ENCODE measurements at places on chromosomes 7 and 10.

DNA sequence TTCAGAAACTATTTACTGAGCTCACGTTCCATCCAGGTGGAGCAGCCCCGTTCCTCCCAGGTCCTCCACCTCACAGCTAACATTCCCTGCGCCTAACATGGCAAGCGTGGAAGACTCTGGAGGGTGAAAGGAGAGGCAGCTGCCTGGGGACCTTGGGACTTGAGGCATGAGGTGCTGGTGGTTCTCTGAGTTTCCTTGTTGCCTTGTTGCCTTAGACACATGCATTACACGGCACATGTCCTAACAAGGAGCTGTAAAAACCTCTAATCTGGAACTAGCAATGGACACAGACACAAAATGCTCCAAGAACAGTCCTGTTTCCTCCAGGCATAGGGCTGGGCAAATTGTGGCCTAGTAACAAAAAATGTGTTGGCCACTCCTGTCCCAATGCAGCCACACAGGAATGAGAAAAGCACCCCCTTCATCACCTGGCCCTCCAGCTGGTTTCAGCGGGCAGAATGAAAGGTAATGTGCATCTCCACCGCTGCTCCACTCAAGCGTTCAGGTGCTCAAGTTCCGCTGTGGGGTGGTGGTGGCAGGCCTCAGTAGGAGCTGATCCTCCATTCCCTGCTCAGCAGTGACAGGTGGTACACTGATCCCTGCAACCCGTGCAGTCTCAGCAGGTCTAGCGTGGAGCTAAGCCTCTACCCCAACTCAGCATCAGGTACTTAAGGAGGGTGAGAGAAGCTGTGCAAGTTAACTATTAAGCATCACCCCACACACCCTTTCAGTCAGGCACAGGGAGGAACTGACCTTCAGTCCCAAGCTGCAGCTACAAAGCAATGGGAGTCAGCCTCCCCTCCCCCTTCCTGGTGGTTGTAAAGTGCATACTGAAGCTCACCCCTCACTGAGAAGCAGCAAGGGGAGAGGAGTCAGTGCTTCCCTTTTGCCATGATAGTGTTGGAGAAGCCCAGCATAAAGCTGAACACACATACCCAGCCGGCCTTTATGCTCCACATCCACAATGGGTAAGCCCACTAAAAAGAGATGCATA lies 382.8 kb downstream of the SDK1 start:
- no peak for DNase-seq

DNA sequence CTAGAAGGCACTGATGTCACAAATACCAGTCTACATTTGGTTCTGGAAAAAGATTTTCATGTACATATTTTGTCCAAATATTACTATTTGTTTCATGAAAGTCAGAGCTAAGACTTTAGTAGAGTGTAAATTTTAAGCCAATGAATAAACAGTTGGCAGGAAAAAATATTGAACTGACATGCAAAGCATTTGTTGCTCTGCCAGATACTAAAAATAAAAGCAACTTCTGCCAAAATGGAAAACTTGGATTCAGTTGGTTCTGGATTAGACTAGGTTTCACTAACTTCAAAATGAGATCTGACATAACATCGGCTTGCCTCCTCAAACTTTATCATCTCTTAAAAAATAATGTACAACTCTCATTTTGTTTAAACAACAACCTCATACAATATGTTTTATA lies 34.9 kb downstream of the FAM204A start:
- DNase-seq, result no peak

- no peak for DNase-seq
Measured at GRCh38 chr7:73896454-73896853, 35.5 kb downstream of the TMEM270 start.

DNA sequence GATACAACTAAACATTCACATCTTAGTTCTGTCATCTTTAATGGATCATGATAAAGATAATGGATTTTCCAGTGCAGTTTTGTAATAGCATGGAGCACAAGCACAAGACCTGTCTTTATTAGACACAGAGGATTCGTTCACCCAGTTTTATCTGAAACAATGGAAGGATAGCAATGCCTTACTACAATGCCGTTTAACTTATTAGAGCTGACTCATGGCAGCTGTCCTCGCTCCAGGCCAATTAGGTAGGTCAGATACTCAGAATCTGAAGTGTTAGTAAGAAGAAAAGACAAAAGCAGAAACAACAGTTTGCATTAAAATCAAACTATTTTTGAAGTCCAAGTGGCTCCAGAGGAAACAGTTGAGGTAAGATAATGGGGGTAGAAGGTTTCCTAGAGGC lies 12.8 kb downstream of the OR13A1 start:
- DNase-seq, result no peak

GRCh38 chr7:54946271-54946670 lies 72.5 kb upstream of the EGFR start:
- no peak for DNase-seq

DNA sequence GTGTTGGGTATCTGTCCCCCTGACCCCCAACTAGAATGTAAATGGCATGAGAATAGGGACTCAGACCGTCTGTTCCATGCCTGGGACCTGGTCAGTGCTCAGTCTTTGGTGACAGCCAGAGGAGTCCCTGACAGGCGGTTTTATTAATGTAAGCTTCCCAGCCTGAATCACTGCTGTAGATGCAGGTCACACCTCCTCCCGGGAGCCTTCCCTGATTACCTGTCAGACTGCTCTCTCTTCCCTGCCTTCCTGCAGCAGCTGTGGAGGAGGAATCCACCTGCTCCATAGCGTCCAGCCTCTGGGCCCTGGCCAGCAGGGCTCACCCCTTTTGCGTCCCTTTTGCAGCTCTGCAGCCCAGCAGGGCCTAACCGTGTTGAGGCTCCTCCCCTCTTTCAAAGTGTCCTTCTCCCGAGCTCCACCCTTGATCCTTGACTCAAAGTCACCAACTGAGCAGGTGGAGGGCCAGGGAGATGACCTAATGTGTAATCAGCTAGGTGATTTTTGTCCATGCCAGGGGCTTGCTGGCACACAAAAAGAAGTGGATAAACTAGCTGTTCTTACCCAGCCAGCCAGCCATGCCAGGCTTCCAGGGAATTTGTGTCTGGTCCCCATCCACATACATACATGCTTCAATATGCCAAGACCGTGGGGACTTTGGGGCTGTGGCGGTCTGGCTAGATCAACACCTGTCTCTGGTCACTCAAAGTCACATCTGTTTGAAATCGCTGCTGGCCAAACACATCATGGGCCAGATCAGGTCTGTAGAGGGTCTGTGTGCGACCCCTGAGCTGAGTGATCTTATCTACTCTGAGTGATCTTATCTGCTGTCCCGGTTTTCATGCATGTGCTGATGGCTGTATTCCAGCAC lies 195.1 kb downstream of the CCDC3 start:
- no peak for DNase-seq

DNA sequence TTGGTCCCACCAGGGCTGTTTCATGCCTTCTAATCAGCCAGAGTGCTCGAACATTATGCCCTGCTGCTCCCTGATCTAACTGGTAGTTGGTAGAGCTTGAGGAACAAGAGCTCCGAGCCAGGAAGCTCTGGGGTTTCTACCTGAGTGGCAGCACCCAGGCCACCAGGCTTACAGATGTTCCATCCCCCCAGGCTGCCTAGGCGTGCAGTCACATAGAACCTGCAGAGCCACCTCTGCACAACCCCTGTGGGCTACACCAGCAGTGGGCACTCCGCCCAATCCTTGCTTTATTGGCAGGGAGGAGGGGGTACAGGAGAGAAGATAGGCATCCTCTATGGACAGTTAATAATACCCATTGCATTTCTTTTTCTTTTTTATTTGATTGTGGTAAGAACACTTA lies 21.8 kb downstream of the MAP3K8 start:
- DNase-seq, result no peak

DNA sequence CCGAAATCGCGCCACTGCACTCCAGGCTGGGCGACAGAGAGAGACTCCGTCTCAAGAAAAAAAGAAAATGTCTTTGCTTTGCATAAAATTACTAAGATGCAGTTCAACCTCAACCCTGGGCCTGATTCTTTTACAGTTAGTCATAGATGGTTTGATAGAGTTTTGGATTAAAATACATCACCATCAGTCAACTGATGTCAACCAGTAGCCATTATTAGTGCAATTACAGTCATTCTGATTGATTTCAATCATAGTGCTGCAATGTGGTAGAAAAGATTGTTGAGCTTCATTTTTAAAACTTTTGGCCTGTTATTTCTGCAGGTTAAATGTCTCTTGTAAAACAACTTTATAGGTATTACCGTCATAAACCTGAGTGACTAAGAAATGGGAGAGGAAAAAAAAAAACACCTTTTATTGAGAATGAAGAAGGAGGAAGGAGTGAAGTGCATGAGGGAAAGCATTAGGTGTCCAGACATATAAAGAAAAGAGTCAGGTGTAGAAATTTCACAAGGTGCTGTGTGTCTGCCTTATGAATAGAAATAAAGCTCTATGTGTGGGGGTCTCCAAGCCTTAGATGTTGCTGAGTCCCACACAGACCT lies 150.6 kb downstream of the TRIL start:
- DNase-seq, result no peak

DNA sequence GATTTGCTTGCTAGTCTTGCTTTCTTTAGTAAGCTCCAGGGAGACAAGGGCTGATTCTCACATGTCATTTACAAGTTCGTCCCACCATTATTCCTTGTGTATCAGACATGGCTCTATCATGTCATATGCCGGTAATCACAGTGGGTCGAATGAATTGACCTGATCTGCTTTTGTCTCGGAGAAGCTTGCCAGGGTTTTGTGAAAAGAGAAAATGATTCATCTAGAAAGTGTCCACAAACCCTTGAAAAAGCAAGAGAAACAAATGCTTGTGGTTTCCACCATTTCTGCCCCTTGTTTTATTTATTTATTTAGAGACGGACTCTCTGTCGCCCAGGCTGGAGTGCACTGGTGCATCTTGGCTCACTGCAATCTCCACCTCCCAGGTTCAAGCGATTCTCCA lies 278.5 kb downstream of the TCF7L2 start:
- DNase-seq, result no peak

DNA sequence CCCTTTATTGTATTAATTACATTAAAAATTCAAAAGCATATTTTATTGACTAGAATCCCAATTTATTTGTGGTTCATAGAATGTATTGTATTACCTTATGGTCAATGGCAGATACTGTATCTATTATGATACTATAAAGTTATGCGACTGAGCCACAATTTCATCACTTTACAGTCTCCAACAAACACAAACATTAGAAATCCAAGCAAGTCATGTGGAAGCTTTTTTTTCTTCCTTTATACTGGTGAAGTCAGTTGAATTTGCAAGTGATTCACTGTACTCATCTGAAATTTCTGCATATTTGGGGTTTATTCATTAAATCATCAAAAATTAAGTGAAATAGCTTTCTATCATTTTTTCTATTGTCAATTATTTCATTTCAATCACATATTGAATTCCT lies 54.3 kb downstream of the BMPER start:
- DNase-seq, result no peak

- peak; percentile 54 for DNase-seq
Measured at GRCh38 chr7:106915873-106916272, 50.8 kb downstream of the PIK3CG start.

GRCh38 chr10:132441818-132442524 lies 45.0 kb downstream of the PWWP2B start:
- DNase-seq, result no peak

DNA sequence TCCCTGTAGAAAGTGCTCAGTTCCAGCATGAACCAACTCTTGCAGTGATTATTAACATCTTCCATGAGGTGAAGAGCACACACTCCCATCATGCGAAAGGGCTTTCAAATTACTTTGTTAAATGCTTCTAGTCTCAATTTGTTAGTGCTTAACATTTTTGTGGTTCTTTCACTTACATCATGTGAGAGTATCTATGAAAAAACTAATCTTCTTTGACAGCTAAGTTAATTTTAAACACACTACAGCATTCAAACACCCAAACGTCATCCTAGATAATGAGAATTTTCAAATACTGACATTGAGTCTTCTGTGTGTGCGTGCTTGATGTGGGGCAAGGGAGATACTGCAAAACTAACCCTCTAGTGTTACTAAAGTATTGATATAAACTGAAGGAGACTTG lies 84.8 kb downstream of the ETV1 start:
- DNase-seq, result no peak

DNA sequence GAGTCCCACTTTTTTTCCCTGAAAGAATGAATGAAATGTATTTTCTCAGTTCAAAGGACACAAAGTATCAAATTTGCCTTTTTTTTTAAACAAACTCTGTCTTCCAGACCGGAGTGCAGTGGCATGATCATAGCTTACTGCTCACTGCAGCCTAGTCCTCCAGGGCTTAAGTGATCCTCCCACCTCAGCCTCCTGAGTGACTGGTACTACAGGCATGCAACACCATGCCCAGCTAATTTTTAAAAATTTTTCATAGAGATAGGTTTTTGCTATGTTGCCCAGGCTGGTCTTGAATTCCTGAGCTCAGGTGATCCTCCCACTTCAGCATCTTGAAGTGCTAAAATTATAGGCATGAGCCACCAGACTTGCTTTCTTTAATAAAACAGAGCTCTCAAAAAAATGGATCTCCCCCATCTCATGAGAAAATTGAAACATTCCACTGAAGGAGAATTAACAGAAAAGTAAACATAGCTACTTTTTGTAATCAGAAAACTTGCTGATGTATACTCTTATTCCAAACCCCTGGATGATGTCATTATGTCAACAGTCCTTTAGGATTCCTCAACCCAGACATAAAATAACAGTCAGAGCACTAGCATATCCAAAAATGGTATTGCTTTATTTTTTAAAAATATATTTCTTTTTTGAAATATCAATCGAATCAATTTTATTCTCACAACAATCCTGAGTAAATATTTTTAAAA lies 12.3 kb upstream of the TRDMT1 start:
- no peak for DNase-seq

- DNase-seq, result peak; percentile 80
Measured at GRCh38 chr7:27179503-27180430, 5.3 kb downstream of the HOXA11 start.

- no peak for DNase-seq
Measured at GRCh38 chr7:137166363-137166762, 177.2 kb downstream of the PTN start.

DNA sequence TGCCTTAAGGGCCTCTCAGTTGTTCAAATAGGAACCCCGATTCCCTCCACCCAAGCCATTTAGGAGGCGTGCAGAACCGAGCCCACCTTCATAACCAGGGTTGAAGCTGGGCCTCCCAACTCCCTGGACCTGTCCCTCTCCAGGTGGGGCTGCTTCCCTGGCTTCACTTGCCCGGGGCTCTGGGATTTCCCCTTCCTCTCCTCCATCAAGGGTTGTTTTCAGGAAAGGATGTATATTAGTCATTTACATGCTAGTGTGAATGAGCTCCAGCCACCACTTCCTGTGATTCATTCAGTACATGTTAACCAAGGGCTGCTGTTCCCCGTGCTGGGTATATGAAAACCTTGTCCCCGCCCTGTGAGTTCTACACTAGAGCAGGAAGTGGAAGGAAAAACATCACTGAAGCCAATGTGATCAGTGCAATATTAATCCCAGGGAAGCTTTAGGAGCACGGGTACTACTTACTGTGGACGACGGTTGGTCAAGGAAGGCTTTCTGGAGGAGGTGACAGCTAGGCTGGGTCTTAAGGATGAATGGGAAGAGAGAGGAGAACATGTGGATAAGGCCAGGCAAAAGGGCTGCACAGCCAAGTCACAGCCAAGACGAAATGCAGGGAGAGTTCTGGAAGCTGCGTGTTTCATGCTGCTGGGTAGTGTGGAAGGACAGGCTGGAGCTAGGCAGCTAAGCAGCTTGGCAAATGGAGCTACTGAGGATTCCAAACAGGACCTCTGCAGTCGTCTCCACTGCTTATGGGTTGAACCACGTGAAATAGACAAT lies 150.1 kb upstream of the SHH start:
- peak; percentile 69 for DNase-seq

All from activated T-cell treated with anti-CD3 and anti-CD28 coated beads, Interleukin-2, amount 50 U/mL, for 72 hours (primary cell).